ENCODE measurements at places on chromosomes 12 and 14.

- DNase-seq: no peak
Measured at GRCh38 chr14:26888592-26888991, 290.8 kb upstream of the NOVA1 start.

- DNase-seq: no peak
Measured at GRCh38 chr12:67006610-67007009, 262.5 kb upstream of the CAND1 start.

GRCh38 chr14:93989939-93990338, 7.2 kb upstream of the CCDC197 start:
- no peak for DNase-seq

DNA sequence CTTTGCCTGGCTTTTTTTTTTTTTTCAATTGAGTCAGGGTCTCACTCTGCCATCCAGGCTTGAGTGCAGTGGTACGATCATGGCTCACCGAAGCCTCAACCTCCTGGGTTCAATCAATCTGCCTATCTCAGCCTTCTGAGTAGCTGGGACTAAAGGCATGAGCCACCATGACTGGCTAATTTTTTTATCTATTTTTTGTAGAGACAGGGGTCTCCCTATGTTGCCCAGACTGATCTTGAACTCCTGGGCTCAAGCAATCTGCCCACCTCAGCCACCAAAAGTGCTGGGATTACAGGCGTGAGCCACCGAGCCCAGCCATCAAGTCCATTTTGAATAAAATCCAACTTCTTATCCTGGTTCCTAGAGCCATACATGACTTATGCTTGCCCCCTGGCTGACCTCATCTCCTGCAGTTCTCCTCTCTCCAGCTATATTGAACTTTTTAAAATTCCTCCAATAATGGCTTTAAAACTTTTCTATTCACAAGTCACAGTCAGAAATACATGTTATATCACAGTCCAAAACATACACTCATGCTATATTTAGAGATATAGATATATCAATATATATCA, 10.4 kb upstream of the RND1 start:
- DNase-seq: no peak

DNA sequence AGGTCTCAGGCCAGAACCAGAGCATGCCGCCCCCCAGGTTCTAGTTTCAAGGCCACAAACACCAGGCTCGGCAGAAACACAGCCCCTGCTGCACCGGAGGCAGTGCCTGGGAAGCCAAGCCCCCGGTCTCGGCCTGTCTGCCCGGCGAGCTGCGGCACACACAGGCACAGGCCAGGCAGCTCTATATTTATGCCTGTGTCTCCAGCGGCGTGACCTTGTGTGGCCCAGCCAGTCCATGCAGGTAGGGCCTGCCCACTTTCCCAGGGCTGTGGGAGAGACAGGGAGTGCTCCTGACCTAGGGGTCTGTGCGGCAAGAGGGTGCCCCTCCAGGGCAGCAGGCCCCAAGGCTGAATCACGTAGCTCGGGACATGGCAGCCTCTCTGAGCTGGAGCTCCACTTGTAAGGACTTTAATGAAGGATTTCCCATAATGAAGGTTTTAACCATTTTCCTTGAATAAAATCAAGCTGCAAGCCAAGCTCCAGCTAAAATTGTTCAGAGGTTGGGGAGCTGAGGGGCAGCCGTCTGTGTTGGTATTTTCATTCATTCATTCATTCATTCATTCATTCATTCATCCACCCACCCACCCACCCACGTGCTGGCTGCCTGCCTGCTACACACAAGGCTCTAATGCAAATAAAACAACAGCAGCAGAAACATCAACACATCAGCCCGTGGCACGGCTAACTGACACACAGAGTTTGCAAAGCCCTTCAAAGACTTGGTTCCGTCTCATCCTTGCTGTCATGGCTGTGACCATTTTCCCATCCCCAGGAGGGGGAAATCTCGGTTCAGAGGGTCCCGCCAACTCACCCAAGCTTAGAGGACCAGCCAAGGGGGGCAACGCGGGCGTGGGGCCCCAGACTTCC, 92.0 kb downstream of the RFLNA start:
- no peak for DNase-seq

DNA sequence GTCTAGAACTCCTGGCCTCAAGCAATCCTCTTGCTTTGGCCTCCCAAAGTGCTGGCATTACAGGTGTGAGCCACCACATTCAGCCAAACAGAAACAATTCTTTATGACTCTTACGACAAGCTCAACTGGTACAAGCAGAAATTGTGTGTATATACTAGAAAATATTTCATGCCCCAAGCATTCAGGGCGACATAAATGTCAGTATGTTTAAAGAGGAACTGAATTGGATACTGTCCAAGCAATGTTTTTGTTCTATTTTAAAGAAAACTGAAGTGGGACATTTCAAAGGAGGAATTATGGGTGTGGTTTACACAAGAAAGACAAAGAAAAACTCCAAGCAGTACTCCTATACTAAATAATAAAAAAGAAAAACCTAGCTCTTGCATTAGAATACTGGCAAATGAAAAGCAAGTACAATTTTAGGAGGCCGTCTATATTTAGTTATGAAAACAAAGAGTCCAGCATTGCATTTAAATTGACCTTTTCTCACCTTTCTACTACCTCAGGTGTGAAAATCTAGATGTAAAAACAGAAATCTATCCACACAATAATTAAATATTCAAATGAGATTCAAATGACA, 48.9 kb downstream of the PPP1R12A start:
- no peak for DNase-seq

DNA sequence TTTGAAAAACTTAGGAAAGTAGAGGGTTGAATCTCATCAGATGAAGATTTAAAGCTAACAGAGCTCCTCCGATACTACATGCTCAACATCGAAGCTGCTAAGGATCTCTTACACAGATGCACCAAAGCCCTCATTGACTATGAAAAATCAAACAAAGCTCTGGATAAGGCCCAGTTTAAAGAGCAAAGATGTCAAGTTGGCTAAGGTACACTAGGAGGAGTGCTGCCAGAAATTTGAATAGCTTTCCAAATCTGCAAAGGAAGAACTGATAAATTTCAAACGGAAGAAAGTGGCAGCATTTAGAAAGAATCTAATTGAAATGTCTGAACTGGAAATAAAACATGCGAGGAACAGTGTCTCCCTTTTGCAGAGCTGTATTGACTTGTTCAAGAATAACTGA, 141.2 kb downstream of the SLC5A8 start:
- DNase-seq: no peak

DNA sequence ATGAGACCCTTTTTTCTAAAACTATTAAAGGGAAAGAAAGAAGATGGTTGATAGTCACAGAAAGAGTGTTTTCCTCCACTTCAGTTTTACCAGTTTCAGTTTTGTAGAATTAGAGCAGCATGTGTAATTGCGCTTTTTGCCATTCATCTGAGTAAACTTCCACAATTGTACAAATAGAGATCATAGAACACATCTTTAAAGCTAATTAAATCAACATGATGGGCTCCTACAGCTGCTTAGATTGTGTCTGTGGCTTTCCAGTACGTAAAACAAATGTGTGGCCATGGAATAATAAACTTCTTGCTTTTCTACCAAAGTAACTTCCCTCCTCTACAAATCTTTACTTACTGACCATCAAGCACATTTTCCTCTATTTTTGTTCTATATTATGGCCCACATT, 84.2 kb upstream of the LRIG3 start:
- DNase-seq: no peak

GRCh38 chr12:93591137-93591868, 18.8 kb downstream of the SOCS2 start:
- no peak for DNase-seq

DNA sequence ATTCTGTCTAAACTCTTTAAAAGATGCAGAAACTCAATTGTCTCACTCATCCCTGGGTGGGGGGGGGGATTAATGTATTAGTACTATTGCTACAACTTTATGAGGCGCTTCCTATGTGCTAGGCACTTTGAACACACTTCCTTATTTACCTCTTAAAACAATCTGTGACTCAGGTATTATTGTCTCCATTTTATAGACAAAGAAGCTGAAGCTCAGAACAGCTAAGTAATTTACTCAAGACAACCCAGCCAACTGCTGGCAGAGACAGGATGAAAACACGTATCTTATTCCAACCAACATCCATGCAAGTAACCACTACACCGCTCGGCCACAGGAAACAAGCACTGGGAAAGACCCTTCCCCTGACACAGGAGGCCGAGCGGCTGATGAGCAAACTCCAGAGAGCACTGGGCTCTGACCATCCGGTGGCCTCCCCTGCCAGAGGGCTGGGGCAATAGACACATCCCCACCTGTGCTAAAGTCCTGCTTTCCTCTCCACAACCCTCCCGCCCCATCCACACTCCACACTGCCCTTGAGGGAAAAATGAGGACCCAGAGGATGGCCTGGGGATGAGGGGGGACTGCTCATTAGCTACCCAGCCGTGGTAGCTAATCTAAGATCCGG, 244.2 kb downstream of the DPF3 start:
- DNase-seq: no peak

DNA sequence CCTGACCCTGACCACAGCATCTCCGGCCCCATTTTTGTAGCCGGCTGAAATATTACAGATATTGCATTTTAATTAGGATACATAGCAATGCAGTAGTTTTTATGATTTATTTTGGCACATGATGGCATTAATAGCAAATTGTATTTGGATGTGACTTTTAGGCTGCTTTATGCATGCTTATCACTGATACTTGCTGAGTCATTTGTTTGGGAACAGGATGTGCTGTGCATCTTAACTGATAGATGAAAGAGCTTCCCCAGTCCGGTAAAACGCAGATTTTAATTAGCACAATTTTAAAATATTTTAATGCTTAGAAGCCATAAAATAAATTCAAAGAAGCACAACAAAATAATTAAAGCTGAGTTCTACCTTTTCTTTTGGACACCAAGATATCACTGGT, 90.7 kb downstream of the OTOGL start:
- no peak for DNase-seq

- no peak for DNase-seq
Measured at GRCh38 chr12:39327510-39327909, 115.4 kb downstream of the KIF21A start.

GRCh38 chr12:110913119-110914056, 7.0 kb downstream of the MYL2 start:
- DNase-seq: no peak

DNA sequence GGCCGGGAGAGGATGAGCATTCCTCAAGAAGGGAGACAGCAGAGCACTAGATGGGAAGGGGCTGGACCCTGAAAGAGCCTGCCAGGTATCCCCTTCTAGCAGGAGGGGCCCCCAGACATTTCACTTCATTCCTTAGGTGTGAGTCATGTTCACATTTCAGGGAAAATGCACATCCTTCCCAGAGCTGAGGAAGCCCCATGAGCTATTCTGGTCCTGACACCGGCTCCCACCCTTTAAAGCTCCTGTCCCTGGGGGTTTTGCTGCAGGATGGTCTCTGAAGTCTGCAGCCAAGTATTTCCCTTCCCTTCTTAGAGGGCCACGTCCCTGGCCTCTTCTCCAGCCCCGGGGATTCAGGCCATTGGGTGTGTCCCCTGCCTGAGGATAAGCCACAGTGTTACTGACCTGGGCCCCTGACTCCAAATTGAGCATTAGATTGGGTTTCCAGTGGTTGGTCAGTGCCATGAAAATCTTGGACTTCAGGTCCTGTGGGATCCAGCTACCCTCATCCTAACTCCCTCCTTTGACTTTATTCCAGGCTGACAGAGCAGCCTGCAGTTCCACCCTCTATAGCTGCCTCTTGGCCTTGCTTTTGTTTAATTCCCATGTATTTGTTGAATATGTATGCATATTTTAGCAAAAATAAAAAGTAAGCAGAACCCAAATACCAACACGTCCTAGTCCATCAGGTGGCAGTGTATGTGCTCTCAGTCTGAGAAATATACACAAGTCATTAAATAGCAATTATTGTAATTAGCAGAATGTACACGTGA, 267.1 kb downstream of the CACNA1C start:
- DNase-seq: no peak

- DNase-seq: no peak
Measured at GRCh38 chr12:95764848-95765247, 25.7 kb downstream of the NTN4 start.

DNA sequence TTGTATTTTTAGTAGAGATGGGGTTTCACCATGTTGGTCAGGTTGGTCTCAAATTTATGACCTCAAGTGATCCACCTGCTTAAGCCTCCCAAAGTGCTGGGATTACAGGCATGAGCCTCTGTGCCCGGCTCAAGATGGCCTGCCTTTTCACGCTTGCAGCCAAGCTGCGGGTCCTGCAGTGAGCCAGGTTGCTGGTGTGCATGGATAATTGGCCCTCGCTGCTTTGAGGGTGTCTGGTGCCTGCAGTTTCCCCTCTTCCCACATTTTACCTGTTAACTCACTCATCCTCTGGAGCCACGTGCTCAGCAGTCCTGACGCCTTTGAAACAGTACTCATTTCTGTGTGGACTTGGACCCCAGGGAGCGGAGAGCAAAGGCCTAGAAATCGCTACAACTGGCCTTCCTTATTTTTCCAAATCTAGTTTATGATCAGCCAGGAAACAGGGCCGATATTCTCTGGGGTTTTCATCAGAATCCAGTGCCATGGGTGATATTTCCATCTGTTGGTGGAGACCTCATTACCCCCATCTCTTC, 42.2 kb downstream of the TPCN1 start:
- no peak for DNase-seq

DNA sequence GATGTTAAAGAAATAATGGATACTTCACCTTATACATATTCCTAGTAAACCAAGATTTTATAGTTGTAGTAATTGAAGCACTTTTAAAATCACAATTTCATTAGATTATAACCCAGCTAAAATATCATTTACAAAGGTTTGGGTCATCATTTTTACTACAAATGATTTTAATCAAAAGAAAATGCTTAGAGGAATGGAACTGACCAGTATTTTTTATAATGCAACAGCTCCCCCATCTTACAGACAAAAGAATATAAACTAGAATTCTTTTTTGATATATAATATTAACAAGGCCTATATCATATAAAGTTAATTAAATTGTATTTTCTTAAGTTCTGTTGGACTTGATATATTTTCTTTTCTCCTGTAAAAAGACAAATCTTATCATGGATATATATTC, 20.4 kb upstream of the LRFN5 start:
- DNase-seq: no peak

DNA sequence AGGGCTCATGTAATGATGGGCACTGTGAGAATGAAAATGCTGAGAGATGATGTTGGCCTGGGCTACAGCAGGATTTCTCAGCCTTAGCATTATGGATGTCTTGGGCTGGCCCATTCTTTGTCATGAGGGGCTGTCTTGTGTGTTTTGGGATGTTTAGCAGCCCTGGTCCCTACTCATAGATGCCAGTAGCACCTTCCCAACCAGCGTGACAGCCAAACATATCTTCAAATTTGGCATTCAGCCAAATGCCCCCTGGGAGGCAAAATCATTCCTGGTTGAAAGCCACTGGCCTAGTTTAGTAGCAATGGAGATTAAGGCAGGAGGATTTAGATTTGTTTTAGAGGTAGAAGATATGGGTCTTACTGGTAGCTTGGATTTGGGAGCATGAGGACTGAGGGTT, 26.6 kb downstream of the UBE3B start:
- no peak for DNase-seq

- no peak for DNase-seq
Measured at GRCh38 chr12:76288218-76288617, 60.0 kb downstream of the BBS10 start.

DNA sequence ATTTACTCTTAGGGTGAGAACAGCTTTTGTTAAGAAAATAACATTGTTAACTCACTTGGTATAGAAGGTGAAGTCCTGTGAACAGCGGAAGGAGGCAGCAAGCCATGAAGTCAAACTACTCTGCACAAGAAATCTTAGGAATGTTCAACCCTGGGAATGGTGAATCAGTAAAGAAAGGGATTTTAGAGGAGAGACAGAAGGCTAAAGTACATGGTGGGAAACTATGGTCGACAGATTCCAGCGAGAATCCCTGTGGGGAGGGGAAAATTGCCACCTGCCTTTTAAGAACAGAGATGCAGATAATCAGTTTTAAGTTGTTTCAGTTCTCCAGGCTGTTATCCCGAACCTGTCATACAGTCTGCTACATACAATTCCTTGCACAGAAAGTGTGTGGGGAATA, 63.2 kb upstream of the PTPRR start:
- no peak for DNase-seq

Data from activated T-helper 1 cell treated with anti-CD3 and anti-CD28 coated beads, Interleukin-2, amount 50 U/mL, for 16 hours (primary cell).